ENCODE measurements at places on chromosomes 7 and 10.

- no peak for DNase-seq
Observed at GRCh38 chr7:44217852-44218402, 17.1 kb downstream of the YKT6 start.

DNA sequence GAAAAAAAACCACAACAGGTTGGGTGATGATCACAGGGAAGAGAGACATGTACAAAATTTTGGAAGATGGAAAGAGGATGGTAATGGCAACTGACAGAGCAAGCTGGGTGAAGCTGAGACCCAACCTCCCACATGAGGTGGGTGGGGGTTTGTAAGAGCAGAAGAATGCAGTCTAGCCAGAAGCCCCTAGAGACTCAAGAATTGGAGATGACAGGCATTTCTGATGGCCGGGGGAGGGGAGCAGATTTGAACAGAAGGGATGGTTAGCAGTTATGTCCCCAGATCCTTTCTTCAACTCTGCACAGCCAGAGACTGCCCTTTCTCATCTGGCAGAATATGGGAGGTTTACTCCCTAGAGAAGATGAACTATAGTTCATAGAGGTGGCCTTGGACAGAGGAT, 208.0 kb downstream of the GALNT17 start:
- no peak for DNase-seq

- DNase-seq = no peak
Observed at GRCh38 chr10:45509491-45509890, 135.5 kb downstream of the ALOX5 start.

- DNase-seq = peak; percentile 53
Observed at GRCh38 chr7:101814081-101814990, 3.1 kb upstream of the CUX1 start.

DNA sequence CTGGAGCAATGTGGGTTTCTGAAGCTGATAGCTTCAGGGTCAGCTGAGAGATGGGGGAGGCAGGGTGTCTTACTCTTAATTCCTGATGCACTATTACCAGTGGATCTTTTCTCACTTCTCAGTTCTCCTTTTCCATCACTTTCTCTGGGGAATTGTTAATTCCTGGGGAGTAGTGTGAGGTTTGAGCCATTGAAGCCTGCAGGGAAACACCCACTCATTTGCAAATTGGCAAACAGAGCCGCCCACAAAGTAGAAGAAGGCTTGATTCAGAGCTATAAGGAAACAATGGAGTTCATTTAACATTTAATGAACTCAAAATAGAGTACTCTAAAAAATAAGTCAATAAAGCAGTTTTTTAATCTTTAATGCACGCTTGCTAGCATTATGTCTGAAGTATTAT, 4.3 kb upstream of the TECTB start:
- DNase-seq = no peak

GRCh38 chr10:120394446-120394845, 62.6 kb upstream of the PLPP4 start:
- no peak for DNase-seq

DNA sequence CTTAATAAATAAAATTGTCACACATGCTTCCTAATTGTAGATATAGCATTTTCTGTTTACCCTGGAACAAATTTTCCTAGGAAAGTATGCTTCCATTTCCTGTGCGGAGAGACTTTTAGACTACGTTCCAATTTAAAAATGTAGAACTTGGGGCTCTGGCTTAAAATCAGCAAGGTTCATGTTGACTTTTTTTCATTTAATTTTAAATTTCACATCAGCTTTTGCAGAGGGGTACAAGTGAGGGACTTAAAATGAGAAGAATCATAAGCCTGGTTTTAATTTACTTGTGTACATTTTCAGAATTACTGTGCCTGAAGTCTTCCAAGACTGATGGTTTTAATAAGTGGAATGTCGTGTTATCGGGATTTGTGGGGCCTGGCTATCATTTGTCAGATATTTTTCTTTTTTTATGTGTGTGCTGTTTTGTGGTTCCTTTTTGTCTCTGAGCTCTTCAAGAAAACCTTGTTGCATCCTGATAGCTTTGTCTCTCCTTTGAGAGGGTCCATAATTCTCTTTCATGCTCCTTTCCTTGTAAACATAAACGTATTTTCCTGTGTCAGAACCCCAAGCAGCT, 8.8 kb upstream of the ATRNL1 start:
- DNase-seq = no peak

Measured in stimulated activated CD4-positive, alpha-beta T cell treated with anti-CD3 and anti-CD28 coated beads, Interleukin-4, amount 100 ng/mL, for 24 hours (primary cell).